ENCODE measurements at places on chromosomes 7 and 10.

- DNase-seq, result no peak
These were observed 261.2 kb downstream of the ADRA2A start for GRCh38 chr10:111338035-111338434.

DNA sequence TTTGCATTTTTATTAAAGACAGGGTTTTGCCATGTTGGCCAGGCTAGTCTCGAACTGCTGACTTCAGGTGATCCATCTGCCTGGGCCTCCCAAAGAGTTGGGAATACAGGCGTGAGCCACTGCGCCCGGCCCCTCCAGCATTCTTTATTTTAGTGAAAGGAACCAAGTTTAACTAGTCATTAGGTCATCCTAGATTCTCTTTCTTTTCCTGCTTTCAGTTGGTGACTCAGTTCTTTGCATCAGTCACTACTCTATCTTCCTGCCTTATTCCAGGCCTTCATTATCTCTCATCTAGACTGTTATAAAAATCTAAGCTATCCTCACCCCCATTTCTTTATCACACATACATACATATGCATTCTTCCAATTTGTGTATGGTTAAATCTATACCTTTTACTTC is 63.7 kb downstream of the PRSS58 start:
- DNase-seq, result no peak

GRCh38 chr7:15652776-15653290 is 33.6 kb downstream of the MEOX2 start:
- no peak for DNase-seq

DNA sequence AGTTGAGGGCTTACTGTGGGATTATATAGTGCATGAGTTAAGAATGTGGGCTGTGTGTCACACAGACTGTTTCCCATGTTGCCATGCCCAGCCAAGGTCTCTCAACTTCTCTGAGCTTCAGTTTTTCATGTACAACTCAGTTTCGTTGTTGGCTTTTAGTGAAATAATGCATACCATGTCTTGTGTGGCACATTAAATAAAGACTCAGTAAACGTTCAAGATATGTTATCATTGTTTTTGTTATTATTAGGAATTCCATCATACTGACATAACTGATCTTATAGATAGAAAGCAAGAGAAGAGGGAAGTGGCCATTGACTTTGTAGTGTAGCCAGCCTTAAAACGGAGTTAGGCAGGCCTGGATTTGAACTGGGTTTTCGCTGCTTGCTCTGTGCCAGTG is 2.9 kb downstream of the CDK14 start:
- no peak for DNase-seq

GRCh38 chr7:110448918-110449317 is 642.0 kb upstream of the LRRN3 start:
- DNase-seq, result no peak

DNA sequence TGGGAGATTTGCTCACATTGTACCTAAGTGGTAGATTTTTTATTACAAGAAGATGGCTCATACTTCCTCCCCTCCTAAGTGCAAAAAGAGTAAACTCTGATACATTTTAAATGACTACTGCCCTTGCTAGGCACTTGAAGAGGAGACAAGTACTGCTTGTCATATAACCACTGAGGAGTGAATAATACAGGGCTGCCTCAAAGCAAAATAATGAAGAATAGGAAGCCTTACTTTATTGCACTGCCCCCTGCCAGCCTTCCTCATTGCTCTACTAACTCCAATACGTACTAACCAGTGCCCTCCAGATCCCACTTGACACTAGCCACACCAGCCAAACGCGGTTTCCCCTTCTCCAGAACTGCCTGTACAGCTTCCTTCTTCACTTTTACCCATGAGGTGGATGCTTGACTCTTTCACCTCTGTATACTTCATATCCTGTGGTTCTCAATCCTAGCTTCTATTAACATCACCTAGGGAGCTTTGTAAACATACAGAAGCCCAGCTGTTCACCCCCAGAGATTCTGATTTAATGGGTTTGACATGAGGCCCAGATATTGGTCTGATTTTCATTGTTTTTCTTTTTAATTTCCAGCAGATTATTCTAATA is 11.7 kb upstream of the MTERF1 start:
- DNase-seq, result no peak

- DNase-seq, result no peak
These were observed 316.0 kb upstream of the SEMA3C start for GRCh38 chr7:81234896-81235295.

All from activated CD4-positive, alpha-beta T cell treated with anti-CD3 and anti-CD28 coated beads for 1 hour (primary cell).